ENCODE measurements at places on chromosomes 6 and 20.
A peak's percentile ranks its signal among the peaks of the same experiment; 100 is the strongest.

- DNase-seq = no peak
Observed at GRCh38 chr6:38213251-38213658, 393.7 kb downstream of the ZFAND3 start.

- DNase-seq = no peak
Observed at GRCh38 chr6:103707596-103708325, 1152.0 kb downstream of the HACE1 start.

GRCh38 chr6:44166591-44167184, 8.1 kb downstream of the CAPN11 start:
- no peak for DNase-seq

GRCh38 chr20:57387945-57388371, 3.2 kb upstream of the RBM38 start:
- DNase-seq = no peak

- DNase-seq = no peak
Observed at GRCh38 chr20:19777981-19778380, 19.9 kb downstream of the RIN2 start.

DNA sequence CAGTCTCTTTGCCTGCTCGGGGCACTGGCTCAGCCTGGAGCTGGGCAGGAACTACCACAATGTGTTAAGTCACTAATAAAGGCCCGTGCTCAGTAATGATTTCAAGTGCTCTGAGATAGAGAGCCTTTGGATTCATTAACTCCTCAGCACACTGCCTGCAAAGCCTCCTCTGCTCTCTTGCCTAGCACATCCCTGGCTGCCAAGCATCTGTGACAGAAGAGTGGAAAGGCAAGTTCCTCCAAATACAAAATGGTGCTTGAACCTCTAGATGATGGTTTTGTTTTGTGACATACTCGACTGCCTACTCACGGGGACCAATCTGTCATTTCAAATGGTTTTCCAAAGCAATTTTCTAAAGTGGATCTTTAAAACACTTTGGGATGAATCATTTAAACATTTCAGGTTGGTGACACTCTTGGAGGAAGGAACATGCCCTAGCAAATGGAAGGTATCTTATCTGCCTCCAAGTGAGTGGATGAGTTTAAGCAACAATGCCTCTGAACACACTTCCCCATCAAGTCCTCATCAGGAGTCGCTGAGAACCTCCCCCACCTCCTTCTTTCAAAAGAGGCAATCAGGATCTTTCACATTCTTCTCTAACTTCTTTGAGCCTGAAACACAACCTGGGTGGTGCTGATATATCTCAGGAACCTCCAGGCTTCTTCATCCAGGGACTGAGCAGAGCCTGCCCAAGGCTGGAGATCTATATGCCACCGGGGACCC, 35.8 kb downstream of the METTL24 start:
- DNase-seq = no peak

DNA sequence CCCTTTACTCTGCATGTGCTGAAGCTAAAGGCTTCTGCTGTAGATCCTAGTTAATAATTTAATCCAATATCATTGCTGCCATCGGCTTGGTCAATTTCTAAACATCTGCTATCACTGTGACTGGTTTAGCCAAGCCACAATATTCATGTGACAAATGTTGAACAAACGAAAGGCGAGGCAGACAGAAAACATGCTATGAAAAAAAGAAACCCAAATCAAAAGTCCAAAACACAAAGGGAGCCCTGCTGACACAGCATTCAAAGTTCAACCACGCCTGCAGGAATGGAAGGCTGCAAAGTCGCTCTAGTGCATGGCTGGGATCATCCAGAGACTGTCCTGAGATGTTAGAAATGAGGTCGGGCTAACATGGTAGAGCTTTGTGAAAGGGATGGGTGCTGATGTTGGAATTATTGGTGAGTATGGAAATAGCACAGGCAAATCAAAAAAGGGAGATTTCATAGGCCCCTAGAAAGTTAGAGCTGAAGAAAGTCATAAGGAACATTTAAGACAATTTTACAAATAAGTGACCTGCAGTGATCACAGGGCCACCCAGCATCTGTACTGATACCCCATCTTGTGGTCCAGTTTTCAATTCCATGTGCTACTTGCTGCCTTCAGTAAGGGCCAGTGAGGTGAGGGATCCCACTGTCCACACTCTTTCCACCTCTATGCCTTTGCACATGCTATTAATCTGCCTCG, 8.8 kb upstream of the NHSL1 start:
- no peak for DNase-seq

- peak; percentile 53 for DNase-seq
Observed at GRCh38 chr6:111997853-111998208, 56.1 kb upstream of the CCN6 start.

DNA sequence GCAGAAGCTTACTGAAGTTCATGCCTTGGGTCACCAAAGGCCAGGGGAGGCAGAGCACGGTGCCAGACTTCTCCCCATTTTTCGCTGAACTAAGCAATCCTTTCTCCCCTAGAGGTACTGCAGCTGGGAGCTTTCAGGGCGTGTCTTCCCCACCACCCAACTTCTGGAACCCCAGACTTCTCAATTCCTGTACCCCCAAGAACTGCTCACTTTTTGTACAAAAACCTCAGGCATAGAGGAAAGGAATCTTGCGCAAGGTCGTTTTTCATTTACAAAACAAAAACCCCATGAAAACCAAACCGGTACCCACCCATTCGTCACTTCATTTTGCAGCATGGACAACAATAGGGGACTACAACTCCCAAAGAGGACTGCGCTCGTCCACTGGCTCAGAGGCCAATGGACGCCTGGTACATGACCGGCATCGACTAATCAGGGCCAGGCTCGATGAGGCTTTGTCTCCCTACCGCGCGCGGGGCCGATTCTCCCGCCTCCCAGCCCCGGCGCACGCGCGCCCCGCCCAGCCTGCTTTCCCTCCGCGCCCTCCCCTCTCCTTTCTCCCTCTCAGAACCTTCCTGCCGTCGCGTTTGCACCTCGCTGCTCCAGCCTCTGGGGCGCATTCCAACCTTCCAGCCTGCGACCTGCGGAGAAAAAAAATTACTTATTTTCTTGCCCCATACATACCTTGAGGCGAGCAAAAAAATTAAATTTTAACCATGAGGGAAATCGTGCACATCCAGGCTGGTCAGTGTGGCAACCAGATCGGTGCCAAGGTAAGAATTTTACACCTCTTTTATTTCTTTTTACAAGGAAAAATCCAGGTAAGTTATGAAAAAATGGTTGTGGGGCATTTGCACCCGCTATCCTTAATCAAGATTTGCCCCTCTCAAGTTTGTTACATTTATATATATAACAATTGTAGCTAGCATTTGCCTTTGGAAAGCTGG, at the start of gene TUBB:
TUBB (plus strand) TSS at position 562 of the 947 bp plus-strand sequence; CDS start at position 717, 155 bp downstream.
- DNase-seq = peak; percentile 96

GRCh38 chr6:71512256-71512655, 223.6 kb downstream of the OGFRL1 start:
- DNase-seq = no peak

- no peak for DNase-seq
Observed at GRCh38 chr20:32839982-32840285, 18.8 kb upstream of the EFCAB8 start.

DNA sequence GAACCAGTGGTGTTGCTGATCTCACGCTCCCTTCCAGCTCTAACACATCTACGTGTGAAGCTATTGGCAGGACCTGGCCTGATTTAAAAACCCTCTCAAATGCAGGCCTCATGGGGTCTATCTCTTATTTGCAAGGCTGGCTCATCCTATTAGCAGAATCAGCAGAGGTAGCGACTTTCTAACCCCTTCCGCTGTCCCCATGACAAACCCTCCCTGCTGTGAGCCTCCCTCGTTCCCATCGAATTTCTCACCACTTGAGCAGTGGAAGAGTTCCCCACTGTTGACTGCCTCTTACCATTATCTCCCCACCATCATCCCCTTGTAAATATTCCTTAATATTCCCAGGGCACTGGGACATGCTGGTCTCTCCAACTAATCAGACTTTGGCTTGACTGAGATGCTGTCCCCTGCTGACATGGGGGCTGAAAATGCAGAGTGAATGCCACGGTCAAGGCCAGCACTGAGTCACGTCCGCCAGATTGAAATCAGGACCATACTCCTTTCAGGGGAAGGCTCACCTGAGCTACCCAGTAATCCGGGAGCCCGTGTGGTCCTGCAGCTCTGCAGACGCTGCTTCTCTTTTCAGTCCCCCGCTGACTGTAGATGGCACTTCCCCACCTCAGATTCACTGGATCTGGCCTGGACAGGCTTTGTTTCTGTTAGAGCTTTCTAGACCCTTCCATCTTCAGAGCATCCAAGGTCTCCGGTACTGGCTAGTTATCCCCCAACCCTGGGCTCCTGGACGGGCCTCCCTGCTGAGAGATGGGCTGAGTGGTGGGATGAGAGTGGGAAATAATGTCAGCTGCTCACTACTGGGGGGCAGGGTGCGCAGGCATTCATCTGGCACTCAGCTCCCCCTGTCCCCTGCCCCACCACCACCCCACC, 23.1 kb downstream of the AAR2 start:
- no peak for DNase-seq

- DNase-seq = no peak
Observed at GRCh38 chr6:7378740-7379139, 10.8 kb downstream of the CAGE1 start.

- no peak for DNase-seq
Observed at GRCh38 chr6:169984181-169985120, 233.0 kb downstream of the ERMARD start.

GRCh38 chr6:142819603-142820337, 125.2 kb downstream of the HIVEP2 start:
- no peak for DNase-seq

- DNase-seq = no peak
Observed at GRCh38 chr6:36616893-36617521, 22.8 kb downstream of the SRSF3 start.

DNA sequence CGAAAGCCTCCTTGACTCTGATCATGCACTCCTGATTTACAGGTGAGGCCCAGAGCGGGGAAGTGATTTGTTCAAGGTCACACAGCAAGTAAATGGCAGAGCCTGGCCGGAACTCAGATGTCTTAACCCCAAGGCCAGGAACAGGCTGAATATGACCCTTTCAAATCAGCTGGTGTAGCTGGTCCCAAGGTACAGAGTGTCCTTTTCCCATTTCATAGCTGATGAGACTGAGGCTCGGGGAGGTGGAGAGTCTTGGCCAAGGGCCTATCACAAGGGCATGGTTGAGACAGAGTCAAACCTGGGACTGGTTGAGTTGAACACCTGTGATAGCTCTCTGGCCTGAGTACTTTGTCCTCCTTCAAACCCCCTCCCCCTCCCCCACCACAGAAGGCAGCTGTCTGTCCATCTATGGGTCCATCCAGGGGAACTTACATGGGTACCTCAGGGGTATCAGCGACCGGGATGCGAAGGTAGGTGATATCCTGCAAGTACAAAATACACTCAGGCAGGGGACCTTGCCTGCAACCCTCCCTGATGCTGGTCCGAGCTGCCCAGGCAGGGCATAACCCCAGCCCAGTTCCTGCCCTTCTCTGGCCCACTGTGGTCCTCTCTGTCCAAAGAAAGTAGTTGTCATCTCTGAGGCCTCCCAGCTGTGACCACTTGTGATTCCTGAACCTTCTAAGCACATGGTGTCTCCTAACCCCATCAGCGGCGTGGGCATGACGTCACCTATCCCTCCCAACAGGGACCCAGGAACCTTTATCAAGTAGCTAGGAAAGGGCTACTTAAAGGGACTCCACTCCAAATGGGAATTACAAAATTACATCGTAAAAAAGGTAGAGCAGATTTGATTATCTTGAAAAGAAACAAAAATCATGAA, 5.6 kb downstream of the DUSP15 start:
- DNase-seq = no peak

DNA sequence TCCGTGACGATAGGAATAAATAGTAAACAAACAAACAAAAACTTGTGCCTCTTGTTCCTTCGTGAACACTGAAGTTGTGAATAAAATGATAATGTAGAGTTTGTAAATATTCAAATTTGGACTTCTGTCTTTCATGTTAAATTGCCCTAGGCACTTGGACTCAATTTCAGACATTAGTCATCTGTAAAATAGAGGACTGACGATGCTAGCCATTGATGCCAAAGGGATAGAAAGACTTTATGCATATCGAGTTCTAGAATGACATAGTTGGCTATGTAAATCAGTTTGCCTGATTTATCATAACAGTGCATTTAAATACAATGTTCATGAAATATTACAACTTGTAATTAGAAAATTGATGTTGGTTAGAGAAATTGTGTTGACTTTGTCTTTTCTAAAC, 45.9 kb upstream of the FLRT3 start:
- no peak for DNase-seq

- peak; percentile 66 for DNase-seq
Observed at GRCh38 chr6:21587961-21588480, 5.5 kb upstream of the SOX4 start.

GRCh38 chr6:122400121-122400450, 634 bp downstream of the HSF2 start:
- no peak for DNase-seq

DNA sequence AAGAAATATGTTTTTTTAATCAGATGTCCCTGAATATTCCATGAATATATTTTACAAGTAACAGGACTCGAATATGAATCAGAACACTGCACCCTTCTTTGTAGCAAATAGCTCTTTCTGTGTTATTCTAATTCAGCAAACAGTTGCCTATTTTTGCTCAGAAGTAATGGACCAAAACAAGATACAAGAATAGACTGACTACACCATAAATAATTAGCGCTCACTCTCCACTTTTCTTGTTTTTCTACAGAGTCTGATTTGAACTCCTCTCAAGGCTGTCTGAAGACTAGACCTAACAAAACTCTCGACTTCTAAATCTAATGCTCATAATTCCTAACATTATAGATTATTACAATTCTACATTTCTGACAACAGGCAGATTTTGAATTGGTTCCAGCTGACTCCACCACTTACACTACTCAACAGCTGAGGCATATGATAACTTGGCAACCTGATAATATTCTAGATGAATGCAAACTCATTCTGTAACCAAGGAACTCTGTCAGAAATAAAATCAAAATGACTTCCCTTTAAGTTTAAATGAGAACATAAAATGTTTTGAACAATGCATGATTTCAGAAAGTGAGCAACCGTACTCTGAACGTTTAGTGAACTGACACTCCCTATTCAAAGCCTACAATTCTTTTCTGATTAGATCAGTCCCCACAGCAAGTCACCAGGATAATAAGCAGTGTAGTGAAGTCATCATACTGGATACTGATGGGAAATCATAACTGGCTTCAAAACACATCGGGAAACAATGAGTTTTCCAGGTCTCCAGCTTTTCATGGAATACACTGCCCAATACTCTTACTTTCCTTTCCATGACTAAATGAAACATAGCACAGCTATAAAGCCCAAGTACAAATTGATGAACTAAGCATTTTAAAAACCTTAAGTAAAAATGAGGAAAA, 114.2 kb upstream of the BEND6 start:
- DNase-seq = no peak

GRCh38 chr6:55449225-55449624, 122.0 kb downstream of the GFRAL start:
- DNase-seq = no peak

- no peak for DNase-seq
Observed at GRCh38 chr6:142749556-142749955, 195.4 kb downstream of the HIVEP2 start.

- peak; percentile 89 for DNase-seq
Observed at GRCh38 chr20:37345339-37346235, at the start of gene SRC. SRC (plus strand) TSS chr20:37346140; CDS start chr20:37384154, 38,014 bp downstream.

Measured in uterus (tissue), 4 donors.